ENCODE measurements at places on chromosomes 3 and 15. TPM values are rescaled to one million over a fixed set of nuclear protein-coding genes. Genes with fewer than 3 reads are reported as not detected.

The CHCHD6 gene
- 30.1 TPM for total RNA-seq

The WNT7A gene
- 17.1 TPM for total RNA-seq

- no peak for DNase-seq
These were observed 49.8 kb downstream of the EXOG start for GRCh38 chr3:38545983-38546382.

GRCh38 chr15:81299630-81300273, 24.2 kb downstream of the STARD5 start:
- DNase-seq = no peak

DNA sequence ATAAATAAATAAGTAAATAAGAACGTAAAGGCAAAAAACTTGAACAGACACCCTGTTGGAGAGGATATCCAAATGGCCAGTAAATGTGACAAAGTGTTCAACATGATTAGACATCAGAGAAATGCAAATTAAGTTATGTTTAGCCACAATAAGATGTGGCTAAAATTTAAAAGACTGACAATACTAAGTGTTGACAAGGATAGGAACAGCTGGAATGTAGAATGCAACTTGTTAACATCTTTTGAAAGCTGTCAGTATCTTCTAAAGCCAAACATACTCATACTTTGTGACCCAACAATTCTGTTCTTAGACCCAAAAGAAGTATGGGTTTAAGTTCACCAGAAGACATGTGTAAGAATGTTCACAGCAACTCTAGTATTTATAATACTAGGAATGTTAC, 197.1 kb downstream of the ITPR1 start:
- no peak for DNase-seq
